ENCODE measurements at places on chromosomes 6 and 20.

- no peak for DNase-seq
These were observed 102.3 kb downstream of the TBC1D7 start for GRCh38 chr6:13226071-13226470.

GRCh38 chr6:151109869-151110575 is 129.7 kb upstream of the AKAP12 start:
- DNase-seq: no peak

DNA sequence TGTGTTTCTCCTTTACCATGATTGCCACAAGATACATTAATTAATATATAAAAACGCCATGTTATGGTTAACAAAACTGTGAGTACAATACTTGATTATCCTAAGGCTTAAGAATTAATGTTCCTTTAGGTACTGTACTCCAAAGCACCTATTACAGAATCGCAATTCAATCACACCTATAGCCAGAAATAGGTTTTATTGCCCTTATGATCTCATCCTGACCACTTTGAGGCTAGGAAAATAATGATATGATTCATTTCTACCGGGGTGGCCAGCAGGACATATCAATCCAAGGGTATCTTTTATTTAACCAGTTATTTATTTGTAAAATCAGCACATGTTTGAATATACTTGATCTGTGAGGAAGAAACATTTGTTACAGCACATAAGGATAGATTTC is 396.6 kb upstream of the GJE1 start:
- DNase-seq: no peak

DNA sequence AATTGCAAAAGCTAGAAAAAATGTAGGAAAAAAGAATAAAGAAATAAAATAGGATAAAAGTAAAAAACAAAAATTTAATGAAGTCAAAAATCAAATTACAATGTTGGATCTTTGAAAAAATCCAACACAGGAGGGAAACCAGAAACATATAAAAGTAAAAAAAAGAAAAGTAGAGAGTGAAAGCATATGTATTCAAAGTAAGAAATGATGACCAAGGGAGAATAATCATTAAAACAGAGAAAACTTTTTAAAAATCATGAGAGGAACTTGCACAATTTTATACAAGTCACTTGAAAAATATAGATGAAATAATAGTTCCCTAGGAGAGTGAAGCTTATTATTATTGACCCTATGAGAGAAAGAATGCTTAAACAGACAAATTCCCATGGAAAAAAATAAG is 138.2 kb downstream of the COL21A1 start:
- DNase-seq: no peak

DNA sequence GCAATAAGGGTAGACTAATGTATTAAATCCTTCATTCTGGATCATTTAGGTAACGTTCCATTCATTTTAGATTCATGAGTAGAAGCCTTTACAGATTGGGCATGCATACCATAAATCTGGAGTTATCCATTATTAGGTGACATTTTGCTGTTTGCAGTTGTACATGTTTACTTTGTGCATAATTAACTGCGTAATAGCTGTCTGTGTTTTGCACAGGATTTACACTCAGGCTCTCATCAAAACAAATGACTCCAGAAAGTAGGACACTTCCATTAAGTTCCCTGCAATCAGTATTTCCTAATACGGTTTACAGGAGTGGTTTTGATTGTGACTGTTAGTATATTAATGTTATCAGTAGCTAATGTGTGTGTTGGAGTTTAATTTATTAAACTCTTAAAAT is 997.4 kb downstream of the HACE1 start:
- no peak for DNase-seq

DNA sequence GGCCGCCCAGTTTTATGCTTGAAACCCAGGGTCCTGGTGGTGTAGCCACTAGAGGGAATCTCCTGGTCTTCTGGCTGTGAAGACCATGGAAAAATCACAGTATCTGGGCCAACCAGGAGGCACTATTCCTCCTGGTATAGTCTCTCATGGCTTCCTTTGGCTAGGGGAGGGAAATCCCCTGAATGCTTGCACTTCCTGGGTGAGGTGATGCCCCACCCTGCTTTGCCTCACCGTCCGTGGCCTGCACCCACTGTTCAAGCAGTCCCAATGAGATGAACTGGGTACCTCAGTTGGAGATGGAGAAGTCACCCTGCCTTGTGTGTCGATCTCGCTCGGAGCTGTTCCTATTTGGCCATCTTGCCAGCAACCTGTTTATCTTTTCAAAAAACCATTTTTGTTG is 10.1 kb upstream of the ZNF337 start:
- peak; percentile 48 for DNase-seq

- DNase-seq: no peak
These were observed 3.8 kb downstream of the MTCL3 start for GRCh38 chr6:127515234-127515793.

- DNase-seq: no peak
These were observed 430.4 kb downstream of the TBC1D32 start for GRCh38 chr6:120903836-120904235.

DNA sequence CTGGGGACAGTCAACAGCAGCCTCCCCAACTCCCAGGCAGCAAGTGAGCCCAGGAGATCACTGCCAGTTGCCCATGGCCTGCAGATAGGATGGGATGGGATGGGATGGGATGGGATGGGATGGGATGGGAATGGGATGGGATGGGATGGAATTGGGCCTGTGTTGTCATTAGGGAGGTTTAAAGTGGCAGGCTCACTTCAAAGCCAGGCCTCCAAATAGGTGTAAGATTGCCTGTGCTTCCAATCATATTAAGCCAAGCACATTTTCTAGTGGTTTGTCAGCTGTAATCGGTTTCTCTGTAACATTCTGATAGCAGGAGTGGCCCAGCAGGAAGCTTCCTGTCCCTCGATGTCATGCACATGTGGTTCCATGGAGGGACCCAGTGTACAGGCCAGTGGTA is 82.7 kb upstream of the NXT1 start:
- no peak for DNase-seq

GRCh38 chr6:100322886-100323285 is 141.8 kb downstream of the SIM1 start:
- DNase-seq: no peak

- no peak for DNase-seq
These were observed 39.9 kb upstream of the TGM2 start for GRCh38 chr20:38205001-38205400.

- DNase-seq: no peak
These were observed 8.9 kb upstream of the SPATA2 start for GRCh38 chr20:49924247-49924646.

- DNase-seq: peak; percentile 46
These were observed 27.5 kb upstream of the TAF8 start for GRCh38 chr6:42022755-42023384.

- DNase-seq: no peak
These were observed 95.0 kb downstream of the SNX5 start for GRCh38 chr20:17873410-17874270.

- DNase-seq: no peak
These were observed 25.9 kb downstream of the ADGRF1 start for GRCh38 chr6:47016261-47016660.

GRCh38 chr20:56554869-56555268 is 21.8 kb downstream of the FAM209B start:
- DNase-seq: peak; percentile 10

DNA sequence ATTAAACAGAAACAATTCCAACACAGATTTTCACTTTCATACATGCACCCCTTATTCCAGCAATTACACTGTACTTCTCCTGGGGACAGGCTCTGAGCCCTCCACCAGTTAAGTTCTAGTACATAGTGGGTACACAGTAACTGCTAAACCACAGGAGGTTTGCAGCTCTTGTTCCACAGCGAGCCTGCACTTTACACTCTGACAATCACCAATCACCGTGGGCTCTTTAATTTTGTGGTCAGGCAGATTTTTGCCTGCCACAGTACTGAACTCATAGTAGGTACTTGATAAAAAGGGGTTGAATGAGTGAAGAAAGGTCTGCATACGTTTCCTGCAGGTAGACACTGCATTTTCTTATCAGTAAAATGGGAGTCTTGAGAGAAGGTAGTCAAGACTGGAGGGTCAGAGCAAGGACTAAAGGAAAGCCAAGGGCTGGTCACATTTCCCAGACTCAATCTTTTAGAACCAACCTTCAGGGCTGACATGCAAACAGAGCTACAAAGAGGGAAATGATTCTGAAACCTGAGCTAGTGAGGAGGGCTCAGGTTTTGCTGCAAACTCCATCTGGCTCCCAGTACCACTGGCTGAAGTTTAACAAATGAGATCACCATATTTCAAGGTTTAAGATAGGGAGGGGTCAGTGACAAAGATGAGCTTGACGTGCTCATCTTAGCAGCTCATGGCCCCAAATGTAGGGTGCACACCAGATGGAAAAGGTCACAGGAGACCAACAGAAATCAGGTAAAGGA is 404.6 kb downstream of the BTBD9 start:
- DNase-seq: no peak

DNA sequence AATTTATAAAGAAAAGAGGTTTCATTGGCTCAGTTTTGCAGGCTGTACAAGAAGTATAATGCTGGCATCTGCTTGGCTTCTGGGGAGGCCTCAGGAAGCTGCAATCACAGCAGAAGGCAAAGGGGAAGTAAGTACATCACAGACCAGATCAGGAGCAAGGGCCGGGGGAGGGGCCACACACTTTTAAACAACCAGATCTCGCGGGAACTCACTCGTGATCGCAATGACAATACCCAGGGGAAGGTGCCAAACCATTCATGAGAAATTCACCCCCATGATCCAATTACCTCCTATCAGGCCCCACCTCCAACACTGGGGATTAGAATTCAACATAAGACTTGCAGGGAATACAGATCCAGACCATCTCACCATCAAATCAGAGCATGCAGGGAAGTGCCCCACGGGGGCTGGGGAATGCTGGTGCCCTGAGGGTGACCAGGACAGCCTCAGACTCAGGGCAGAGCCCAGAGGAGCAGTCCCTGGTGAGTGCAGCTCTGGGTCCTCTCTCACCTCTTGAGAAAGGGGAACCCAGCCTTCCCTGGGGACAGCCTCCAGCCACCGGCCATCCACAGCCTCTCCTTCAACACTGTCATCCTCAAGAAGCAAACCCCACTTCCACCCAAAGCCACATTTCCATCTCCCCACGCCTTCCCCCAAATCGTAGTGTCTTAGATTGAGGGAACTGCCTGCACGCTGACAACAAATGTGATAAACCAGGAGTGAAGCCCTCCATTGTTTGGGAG is 80.7 kb downstream of the ANKRD60 start:
- DNase-seq: no peak

- DNase-seq: peak; percentile 47
These were observed 1.7 kb downstream of the PPP1R10 start for GRCh38 chr6:30615219-30615957.

DNA sequence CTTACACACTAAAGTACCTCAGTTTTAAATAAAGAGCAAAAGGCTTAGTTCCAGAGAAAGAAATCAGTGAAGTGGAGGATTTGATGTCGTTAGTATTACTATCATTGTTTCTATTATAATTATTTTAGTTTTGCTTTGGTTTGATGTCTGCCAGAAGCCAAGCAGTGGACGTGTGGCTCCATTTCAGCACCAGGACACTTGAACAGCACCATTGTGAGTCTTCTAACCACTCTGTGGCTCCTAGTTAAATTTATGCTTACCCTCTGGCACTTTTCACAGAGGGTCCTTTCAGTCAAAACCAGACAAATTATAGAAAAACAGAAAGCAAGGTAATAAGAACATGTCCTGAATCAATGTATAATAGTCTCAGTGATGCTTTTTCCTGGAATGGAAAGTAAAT is 3.4 kb downstream of the COL9A1 start:
- no peak for DNase-seq

DNA sequence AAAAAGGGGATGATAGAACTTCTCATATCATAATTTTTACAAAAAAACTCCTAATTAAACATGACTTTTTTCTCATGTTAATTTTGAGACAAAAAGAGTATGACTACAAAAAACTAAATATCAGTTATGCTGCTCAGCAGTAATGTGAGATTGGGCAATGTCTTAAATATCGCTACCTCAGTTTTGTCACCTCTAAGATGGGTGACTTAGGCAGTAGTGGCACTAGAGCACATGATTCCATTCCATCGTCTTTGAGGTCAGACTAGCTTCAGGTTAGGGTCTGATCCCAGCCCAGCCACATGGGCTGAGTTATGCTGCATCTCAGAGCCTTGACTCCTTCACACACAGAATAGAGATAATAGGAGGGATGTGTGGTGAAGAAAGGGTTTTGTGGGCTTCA is 11.0 kb downstream of the DCBLD1 start:
- DNase-seq: no peak

- no peak for DNase-seq
These were observed 24.7 kb downstream of the FNDC1 start for GRCh38 chr6:159193923-159194322.

GRCh38 chr6:129619579-129620233 is 90.3 kb downstream of the ARHGAP18 start:
- no peak for DNase-seq

GRCh38 chr20:8515810-8516435 is 383.9 kb downstream of the PLCB1 start:
- DNase-seq: no peak

DNA sequence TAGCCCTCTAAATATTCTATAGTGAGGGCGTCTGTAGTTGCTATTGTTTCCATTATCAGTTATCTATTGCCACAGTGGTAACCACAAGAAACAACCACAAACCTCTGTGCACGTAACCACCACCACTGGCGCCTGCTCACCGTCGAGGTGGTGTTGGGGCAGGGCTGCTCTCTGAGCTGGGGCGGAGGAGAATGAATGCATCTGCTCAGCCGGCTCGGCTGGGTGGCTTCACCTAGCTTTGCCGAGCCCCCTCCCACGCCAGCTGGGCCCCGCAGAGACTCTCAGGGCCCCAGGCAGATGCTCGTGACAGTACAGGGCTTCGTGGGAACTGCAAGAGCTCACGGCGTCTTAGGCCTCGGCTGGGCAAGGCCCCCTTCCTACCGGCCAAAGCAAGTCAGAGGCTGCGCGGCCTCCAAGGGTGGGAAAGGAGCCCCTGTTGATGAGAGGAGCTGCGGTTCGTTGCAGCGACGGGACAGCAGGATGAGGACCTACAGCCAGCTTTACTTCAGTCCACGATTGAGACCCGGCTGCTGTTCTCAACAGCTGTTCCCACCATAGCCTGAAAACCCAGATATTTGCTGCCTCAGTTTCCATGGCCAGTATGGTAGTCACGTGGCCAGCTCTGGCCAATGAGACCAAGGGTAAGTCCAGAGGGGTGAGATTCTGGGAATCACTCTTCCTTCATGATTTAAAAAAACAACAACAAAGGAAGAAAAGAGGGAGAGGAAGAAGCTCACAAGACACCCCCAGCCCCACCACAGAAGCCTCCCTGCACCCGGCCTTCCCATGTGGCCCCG is 120.2 kb upstream of the AFDN start:
- peak; percentile 81 for DNase-seq

DNA sequence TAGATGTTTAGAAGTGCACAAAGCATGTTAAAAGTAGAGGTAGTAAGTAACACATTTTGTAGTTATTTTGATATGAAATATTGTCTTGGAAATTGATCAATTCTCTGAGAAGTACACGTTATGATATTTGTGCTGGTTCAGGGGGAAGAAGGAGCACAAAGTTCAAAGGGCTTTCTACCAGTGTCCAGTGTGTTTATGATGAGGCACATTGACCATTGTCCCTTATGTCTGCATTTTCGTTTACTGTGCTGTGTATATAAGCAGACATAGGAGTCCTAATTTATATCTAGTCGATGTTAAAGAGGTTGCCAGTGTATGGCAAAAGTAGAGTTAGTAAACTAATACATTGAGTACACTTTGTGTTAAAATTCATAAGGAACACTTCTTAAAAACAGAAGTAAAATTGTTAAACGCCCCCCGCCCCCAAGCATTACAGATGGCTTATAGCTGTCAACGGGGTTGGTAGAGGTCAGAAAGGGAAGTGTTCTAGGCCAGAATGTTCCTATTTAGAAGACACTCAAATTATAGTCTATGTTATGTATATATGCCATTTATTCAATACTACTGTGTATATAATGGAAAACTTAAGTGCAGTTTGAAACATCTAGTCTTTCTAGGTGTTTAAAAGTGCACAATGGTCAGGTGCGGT is 13.3 kb upstream of the HMGN4 start:
- DNase-seq: no peak

Data from stimulated activated CD4-positive, alpha-beta T cell treated with anti-CD3 and anti-CD28 coated beads, Interleukin-15, amount 100 ng/mL, for 24 hours (primary cell).